ENCODE measurements at places on chromosomes 11 and 22. TPM values are rescaled to one million over a fixed set of nuclear protein-coding genes. Genes with fewer than 3 reads are reported as not detected.

GRCh38 chr11:34105957-34106504 lies 602 bp downstream of the NAT10 start:
- ATAC-seq: no peak

GRCh38 chr11:120540744-120541465 lies 29.4 kb downstream of the GRIK4 start:
- peak; percentile 77 for ATAC-seq

- no peak for ATAC-seq
Observed at GRCh38 chr11:71456294-71456693, 3.3 kb downstream of the NADSYN1 start.

DNA sequence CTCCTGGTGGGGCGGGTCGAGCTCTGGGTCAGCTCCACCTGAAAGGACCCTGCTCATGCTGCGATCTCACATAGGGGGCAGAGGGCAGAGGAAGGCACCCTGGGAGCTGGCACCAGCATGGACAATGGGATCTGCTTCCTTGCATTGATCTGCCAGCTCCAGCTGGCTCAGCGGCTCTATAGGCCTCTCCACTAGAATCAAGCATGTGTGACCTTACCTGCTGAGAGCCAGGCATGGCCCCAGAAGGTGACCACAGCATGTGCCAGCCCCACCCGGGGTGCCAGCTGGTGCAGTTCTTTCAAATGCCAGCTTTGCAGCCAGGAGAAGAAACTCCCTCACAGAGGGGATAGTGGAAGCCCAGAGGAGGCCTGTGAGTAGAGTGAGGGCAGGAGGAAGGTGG lies 22.0 kb upstream of the KLHL35 start:
- ATAC-seq: no peak

- no peak for ATAC-seq
Observed at GRCh38 chr22:25070956-25071355, 118.4 kb downstream of the KIAA1671 start.

DNA sequence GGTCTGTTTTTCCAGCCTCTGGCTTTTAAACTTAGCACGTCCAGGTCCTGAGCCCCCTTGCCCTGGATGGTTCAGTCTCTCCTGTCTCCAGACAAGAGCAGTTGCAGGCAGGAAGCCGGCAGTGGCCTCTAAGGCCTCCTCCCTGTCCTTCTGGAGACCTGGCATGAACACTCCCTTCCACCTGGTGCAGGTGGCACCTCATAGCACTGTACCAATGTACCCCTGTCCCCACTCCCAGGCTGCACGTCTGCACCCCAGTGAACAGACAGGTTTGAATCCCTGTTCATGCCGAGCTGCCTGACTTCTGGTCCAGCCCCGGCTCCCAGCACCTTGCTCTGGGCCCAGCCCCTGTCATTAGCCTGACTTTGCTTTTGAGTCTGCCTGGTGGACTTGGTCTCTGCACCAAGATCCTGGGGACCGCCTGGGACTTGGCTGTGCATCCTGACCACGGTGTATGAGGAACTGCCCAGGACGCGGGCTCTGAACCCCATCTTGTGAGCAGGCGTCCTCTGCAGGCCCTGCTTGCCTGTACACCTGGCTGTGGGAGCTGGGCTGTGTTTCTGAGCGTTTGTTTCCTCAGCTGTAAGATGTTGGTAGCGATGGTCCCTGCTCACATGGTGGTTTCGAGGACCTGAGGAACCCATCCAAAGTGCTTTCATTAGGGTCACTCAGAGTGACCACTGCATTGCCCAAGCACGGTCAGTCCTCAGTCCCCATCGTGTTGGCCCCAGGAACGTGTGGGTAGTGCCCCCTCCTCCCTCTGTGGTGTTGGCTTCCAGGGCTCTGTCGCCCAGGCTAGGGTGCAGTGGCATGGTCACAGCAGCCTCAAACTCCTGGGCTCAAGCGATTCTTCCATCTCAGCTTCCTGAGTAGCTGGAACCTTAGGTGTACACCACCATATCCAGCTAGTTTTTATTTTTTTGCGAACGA lies 75.0 kb upstream of the SHANK2 start:
- ATAC-seq: no peak

- ATAC-seq: no peak
Observed at GRCh38 chr11:44589301-44589700, 23.8 kb downstream of the CD82 start.

Gene ZNF280A
- not detected for total RNA-seq

Gene NFAM1
- total RNA-seq: 0.23 TPM

Gene CCDC117
- total RNA-seq: 14.4 TPM

Gene MS4A6A
- 0.14 TPM for total RNA-seq

Gene DEPDC7
- 3.4 TPM for total RNA-seq

Gene SLC22A6
- not detected for total RNA-seq

Gene MRGPRE
- total RNA-seq: not detected

Measured in motor neuron (in vitro differentiated cells).